Activated CD4-positive, alpha-beta T cell treated with anti-CD3 and anti-CD28 coated beads for 24 hours (primary cell): ENCODE measurements at places on chromosomes 4 and X.

- no peak for DNase-seq
These were observed 84.0 kb upstream of the CD99 start for GRCh38 chrX:2607113-2607512.

DNA sequence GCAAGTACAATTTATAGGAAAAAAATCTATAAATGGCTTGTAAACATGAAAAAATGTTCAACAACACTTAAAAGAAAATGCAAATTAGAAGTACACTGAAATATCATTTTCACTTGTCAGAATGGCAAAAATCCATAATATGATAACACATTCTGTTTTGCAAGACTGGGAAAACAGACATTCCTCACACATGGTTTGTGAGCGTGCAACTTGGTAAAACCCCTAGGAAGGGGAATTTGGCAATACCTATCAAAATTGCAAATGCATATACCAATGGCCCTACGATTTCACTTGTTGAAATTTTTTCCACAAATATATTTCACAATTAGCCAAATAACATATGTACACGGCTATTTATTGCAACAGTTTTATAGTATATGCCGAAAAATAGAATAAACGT lies 31.4 kb downstream of the TBC1D9 start:
- no peak for DNase-seq

GRCh38 chrX:112470551-112470950 lies 209.2 kb downstream of the LHFPL1 start:
- no peak for DNase-seq

DNA sequence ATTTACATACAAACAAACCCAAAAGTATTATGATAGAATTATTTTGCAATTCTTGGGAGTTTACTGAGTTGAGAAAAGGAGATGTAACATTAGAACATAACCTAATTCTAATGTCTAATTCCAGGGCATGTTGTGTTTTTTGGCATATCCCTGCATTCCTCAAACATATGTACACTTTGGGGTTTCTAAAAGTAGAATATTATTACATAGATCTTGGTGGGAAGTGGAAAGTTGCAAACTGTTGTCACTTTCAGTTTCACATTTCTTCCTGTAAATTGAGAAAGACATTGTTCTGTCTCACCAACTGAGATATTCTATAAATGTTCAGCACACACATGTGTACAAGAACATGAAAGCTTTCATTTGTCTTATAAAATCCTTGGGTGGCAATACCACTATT lies 24.4 kb upstream of the GBA3 start:
- no peak for DNase-seq

- DNase-seq: no peak
These were observed 33.3 kb upstream of the MAML3 start for GRCh38 chr4:140187316-140187695.

GRCh38 chrX:103647630-103648029 lies 18.9 kb downstream of the TCEAL1 start:
- no peak for DNase-seq

DNA sequence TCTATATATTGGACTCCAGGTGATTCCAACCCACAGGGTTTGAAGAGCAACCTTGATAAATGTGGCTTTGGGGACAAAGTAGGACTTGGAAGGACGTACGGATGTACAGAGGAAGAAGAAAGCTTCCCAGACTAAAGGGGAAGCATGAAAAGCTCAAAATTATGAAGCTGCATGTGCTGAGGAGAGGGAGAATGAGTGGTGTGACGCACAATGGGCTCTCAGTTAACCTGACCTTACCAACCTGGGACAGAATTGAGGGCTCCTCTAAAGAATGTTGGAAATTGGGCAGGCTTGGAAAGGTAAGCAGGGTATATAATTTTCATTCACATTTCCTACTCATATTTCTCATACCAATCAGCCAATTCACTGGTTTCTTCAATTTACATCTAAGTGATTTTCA lies 10.5 kb upstream of the TIGD2 start:
- no peak for DNase-seq

DNA sequence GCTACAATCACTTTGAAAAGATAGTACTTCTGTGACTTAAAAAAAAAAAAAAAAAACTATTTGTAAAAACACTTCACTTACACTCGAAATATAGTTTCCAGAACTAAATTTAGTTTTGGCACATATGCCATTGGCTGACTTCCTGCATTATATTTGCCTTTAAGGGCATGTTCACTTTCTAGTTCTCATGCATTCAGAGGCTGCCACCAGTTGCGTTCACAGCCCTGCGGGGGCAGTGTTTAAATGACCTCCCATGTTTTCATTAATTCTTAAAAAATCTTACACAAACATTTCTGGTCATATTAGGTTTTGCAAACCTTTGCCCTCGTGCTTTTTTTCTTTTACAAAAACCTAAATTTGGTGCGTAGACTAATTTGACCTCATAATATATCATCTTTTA lies 12.4 kb upstream of the ARHGAP6 start:
- no peak for DNase-seq

DNA sequence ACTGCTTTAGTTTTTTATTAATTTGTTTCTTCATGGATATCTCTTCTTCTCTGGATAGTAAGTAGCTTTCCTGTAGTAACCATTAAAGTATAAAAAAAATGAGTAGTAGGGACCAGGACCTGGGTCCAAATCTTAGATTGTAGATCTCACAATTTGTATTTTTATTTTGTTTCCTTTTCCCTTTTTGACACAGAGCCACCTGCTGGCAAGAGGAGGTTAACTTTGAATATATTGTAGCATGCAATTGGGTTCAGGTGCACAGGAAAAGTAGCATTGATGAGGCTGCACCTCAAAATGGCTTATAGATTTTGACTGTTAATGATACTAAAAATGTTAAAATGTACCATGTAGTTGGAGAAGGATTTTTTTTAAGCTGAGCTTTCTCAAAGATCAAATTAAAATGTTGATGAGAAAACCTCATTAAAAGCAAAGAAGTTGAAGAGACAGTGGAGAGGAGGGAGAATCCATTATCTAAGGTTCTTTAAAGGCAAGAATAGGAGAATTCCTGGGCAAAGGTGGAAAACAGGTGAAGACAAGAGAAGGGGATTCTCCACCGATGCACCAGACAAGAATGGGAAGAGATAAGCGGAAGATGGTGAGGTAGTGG lies 48.3 kb upstream of the HPGDS start:
- peak; percentile 6 for DNase-seq
